Psoas muscle (tissue), 8 donors: ENCODE measurements at places on chromosomes 5 and 9. TPM values are rescaled to one million over a fixed set of nuclear protein-coding genes. Genes with fewer than 3 reads are reported as not detected.

Gene PLCXD3
- 0.22 TPM for total RNA-seq

Gene GTF3C4
- total RNA-seq = 11.6 TPM

Gene SHOC1
- total RNA-seq = 0.14 TPM

Gene MEGF10
- total RNA-seq = 23.6 TPM

Gene SV2C
- total RNA-seq = not detected

Gene FYB1
- 1.8 TPM for total RNA-seq

Gene UQCRQ
- total RNA-seq = 965 TPM

Gene HSPB3
- 145 TPM for total RNA-seq

DNA sequence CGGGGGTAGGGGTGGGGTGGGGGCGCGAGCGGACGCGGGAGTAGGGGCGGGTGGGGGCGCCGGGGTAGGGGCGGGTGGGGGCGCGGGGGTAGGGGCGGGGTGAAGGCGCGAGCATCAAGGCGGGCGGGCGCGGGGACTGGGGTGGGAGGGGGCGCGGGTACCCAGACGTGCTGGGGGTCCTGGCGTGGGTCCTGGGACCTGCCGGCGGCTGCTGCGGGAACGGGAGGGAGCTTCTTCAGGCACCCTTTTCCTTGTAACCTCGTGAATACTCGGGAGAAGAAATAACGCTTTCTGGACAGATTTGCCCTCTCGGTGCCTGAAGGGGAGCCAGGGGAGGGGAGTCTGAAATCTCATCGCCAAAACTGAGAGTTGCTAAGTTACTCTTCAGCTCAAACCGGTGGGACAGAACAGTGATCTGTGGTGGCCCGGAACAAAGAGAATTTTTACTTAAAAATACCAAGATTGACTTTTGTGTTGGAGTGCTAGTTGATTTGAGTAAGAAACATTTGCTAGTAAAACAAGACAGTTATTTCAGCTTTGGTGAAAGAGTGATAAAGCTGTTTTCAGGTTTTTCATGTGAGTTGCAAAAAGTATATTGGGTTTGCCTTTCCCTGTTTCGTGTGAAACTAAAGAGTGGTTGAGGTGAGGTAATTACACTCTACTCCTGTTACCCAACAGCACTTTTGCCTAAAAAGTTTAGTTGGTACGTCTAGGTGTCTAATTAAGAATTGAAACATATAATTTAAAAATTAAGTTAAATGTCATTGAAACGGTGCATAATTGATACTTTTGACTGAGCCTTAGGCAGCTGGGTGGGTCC, 643 bp downstream of the PLEKHG4B start:
- no peak for DNase-seq

DNA sequence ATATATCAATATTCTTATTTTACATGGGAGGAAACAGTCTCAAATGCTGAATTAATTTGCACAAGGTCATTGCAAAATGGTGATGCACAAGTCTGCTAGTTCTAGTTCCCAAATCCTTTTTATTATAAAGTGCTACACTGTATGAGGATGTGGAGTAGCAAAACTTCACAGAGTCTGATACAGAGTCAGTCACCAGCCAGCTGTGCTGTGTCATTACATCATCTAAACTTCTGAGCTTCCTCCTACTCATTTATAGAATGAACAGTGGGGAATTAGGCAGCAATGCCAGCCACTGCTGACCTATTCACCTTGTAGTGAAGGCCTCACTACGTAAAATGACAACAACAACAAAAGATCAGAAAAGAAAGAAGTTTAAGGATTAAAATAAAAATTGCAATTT, 357.8 kb downstream of the TMEM167A start:
- no peak for DNase-seq

DNA sequence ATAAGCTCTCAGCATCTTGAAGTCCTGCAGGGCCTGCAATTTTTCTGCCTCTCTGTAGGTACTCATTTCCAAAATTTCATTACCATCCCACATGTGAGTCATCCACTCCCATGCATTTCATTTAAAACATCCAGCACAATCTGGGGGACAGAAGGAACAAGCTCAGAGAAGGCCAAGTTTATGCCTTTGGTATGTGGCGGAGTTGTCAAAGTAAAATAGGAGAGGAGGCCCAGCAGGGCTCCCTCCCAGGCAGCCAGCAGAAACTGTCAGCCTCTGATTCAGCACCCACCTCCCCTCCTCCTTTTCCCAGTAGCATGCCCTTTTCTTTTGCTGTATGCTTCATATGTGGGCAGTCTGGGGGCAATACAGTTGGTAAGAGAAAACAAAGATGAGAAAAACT, 126.4 kb upstream of the ZNF366 start:
- DNase-seq = no peak

DNA sequence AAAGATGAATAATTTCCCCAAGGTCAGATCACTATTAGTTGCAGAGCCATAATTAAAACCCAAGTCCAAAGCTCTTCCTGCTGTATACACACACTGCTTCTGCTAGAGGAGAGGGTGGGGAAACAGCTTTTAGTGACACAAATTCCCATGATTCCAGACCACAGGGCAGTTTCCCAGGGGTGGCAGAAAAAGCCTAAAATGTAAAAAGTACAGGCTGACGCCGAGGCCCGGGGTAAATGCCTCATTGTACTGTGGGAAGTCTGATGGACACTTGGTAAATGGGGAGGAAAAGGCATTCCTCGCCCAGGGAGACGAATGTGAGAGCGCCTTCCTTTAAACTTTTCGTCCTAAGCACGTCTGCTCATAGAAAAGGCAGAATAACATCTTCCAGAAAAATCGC, 65.7 kb downstream of the DENND1A start:
- DNase-seq = no peak

DNA sequence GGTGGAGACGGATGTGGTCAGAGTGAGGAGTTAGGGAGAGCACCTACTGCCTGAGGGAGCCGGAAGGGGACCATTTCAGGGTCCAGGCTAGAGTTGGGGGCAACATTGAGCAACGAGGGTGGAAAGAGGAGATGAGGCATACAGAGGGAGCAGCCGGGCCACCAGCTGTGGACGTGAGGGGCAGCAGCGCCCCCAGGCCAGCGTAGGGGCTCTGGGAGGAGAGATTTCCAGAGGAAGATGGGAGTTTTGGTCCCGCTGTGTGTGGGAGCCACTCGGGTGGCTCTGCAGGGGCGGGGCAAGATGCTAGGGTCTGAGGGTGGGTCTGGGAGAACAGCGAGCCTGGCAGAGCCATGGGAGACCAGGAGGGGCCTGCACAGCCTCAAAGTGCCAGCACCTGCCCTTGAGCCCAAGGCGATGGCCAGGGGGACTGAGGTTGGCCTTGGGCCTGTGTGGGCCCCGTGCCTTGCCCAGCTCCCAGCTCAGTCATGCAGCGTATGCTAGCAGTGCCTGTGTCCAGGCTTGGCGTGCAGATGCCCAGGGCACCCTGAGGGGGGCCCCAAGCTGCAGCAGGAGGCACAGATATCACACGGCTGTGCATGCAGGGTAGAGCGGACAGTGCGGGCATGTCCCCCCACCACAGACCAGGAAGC, 80.5 kb upstream of the PPP1R26 start:
- no peak for DNase-seq

GRCh38 chr9:129698254-129698757, 32.9 kb downstream of the PRRX2 start:
- DNase-seq = peak; percentile 75

GRCh38 chr5:107680099-107680498, 9.4 kb upstream of the EFNA5 start:
- no peak for DNase-seq

- no peak for DNase-seq
These were observed 181.9 kb upstream of the HMHB1 start for GRCh38 chr5:143629871-143630659.

DNA sequence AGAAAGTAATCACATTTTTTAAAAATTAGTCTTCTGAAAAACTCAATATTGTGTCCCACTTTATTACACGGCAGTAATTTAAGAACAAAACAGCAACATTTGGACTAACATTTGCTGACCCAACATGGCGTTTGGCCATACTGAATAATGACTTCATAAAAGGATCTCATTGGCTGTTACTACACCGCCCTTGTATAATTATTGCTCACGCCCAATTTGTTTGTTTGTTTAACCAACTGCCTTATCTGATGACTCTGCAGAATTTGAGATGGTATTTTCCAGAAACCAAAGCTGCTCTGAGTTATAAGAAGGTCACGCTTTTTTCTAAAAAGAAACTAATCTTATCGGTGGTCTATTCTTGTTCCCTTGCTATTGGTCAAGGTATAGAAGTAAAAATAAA, 200.2 kb upstream of the TARS1 start:
- DNase-seq = no peak

GRCh38 chr5:160175438-160176218, 53.7 kb upstream of the FABP6 start:
- DNase-seq = peak; percentile 44

- no peak for DNase-seq
These were observed 40.8 kb downstream of the NNT start for GRCh38 chr5:43643750-43644149.

GRCh38 chr5:133925866-133926488, 42.4 kb downstream of the C5orf15 start:
- no peak for DNase-seq

DNA sequence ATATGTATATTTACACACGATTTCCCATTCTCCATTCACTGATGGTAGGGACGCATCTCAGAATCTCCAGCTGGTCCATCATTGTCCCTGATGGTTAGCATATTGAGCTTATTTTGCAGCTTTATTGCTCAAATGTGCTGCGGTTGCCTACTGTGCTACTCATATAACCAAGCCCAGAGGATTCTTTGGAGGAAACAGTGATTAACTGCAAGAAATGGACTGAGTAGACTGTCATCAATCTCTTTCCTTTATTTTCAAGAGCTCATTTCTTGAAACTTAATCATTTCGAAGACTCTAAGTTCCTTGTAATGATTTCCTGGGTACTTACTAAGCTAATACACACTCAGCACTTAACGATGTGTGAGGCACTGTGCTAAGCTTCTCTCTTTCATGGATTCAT, 119.0 kb downstream of the MAT2B start:
- no peak for DNase-seq

- no peak for DNase-seq
These were observed 37.6 kb downstream of the SLC12A7 start for GRCh38 chr5:1074226-1074625.

- DNase-seq = no peak
These were observed 101.9 kb downstream of the CD180 start for GRCh38 chr5:67094476-67095300.

DNA sequence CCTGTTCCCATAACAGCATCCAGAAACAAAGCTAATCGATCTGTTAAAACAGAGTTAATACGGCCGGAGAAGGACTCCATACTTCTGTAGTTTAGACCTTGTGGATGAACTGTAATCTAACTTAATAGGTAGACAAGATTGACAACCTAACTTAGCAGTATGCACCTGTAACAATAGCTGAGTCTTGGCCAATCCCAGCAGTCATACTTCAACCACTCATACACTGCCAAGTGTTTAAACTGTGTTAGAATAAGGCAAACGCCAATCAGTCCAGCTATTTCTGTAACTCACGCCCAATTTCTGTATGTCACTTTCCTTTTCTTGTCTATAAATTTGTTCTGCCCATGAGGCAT, 33.7 kb upstream of the MACIR start:
- no peak for DNase-seq

DNA sequence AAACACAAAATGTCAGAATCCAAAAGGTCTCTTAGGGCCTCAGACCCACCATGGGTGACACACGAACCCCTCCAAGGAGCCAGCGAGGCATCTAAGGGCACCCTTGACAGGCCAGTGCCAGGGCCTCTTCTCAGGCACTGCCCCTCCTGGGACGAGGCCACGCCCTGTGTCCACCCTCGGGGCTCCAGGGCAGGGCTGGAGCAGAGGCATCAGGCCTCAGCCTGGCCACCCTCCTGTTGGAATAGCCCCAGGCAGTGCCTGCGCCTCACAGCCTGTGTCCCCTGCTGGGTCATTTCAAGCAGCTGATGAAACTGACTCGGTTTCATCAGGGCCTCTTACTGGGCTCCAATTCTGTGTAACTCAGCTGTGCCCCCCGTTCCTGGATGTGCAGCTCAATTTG, 32.8 kb upstream of the SUSD3 start:
- no peak for DNase-seq

GRCh38 chr9:100099722-100100042, 639 bp downstream of the INVS start:
- DNase-seq = peak; percentile 47
